ENCODE measurements at places on chromosomes 1 and 21.

DNA sequence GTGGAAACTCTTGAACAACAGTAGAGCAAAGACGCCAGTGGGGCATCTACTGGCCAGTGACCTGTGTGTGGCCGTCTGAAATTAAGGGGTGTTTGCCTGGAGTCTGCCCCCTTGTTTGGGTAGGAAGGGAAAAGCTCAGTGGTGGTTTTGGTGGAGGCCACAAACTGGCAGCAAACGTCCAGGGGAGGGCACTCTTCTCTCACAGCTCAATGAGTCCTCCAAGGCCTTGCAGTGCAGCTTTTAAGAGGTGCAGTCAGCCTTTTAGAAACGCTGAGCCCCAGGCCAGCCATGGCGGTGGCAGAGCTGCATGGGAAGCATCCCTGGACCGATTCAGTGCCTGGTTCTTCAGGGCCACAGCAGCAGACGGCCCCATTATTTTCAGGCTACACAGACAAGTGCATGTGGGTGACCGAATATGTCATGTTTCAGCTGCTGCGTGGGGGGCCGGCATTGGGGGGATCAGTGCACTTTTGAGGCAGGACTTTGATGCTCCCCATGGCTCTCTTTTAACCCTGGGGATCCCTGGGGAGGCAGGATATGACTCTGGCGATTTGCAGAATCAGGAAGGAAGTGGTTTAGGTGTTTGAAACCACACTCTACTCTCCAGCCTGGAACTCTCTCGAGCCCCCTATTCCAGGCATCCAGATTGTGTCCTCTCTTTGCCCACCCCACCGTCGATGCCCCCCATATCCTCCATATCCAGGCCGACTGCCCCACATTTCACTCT is 414.0 kb downstream of the PRDM2 start:
- DNase-seq: no peak

GRCh38 chr1:162502928-162503327 is 5.3 kb downstream of the UHMK1 start:
- DNase-seq: no peak

GRCh38 chr1:29514361-29515169 is 278.2 kb downstream of the PTPRU start:
- no peak for DNase-seq

GRCh38 chr1:22643928-22644327 is 495 bp downstream of the C1QC start:
- DNase-seq: no peak

DNA sequence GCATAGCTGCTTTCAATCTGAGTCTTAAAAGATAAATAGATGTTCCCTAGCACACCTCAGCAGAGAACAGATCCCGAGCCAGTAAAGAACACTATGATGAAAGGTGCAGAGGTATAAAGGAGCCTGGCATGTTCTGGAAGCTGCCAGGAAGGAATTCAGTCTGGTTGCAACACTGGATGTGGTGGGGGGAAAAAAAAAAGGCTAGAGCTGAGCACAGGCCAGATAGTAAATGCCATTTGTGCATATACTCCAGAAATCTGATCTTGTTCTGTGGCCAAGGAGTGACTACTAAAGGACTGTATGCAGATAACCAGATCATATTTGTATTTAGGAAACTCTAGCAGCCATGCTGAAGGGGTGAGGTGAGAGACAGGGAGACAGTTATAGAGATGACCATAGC is 240.3 kb downstream of the VAV3 start:
- no peak for DNase-seq

GRCh38 chr1:48661726-48662463 is 114.8 kb downstream of the BEND5 start:
- DNase-seq: no peak

DNA sequence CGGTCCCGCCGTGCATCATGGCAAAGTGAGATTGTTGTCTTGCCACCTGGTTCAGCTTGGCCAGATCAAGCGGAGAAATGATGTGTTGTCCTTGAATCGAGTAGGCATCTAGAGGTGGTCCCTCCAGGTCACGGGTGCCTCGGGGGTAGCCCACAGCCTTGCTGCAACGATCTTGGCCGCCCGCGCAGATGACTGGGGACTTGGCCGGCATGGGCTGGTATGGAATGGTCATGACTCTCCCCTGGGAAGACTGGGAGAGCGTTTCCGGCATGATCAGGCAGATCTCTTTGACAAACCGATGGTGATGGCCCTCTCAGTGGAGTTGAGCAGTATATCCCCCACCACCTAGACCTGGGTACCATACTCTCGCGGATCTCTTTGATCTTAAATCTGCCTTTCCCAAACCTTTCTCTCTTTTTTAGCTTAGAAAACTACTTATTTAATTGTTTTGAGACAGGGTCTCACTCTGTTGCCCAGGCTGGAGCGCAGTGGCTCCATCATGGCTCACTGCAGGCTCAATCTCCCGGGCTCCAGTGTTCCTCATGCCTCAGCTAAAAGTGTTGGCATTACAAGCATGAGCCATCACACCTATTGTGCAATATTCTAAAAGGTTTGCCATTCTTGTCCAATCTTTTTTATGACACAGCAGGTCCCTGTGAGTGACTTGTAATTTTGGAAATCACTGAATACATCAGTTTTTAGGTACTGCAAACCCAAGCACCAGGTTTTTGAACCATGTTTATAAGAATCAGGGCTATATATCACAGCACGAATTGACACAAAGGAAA is 9.4 kb upstream of the ELAPOR1 start:
- DNase-seq: no peak

DNA sequence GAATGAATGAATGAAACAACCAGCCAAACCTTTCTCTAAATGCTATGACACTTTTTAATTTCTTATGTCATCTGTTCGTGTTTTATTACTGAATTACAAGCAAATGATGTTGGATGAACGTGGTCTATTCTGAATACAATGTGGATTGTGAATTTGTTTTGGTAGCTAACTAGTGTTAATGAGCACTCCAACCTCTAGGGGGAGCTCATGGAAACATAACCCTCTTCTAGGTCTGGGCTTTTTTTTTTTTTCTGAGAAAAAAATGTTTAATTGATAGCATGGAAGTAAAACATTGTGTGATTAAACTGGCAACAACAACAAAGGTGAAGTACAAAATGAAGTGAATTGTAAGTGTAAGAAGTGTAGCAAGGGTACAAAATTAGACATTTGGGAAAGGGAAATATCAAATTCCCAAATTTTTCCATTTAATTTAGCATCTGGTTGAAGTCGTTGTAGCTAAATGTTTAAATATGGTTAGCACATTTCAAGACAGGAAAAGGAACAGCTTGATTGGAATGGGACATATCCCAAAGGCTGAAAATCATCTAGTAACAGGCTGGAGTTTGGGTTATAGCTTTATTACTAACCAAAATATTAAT is 42.6 kb upstream of the PTGS2 start:
- peak; percentile 5 for DNase-seq

GRCh38 chr1:67540733-67541125 is 110.5 kb upstream of the SERBP1 start:
- DNase-seq: no peak

DNA sequence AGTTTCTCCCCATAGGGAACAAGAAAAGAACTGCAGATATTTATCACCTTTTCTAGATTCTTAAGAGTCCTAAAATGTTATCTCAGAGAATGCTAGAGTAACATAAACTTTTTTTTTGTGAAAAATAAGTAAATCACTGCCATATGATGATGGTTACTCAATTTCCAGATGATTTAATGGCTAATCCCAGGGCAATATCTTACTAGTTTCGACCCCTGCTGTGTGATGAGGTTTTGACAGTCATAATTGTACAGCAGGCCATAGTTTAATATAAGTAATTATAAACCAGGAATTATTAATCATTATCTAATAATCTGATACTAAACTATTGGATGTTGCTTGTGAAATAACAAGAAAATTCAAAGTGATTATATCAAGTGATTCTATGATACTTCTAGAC is 210.6 kb downstream of the HLX start:
- no peak for DNase-seq

GRCh38 chr1:11671205-11671543 is 7.2 kb downstream of the FBXO6 start:
- no peak for DNase-seq

DNA sequence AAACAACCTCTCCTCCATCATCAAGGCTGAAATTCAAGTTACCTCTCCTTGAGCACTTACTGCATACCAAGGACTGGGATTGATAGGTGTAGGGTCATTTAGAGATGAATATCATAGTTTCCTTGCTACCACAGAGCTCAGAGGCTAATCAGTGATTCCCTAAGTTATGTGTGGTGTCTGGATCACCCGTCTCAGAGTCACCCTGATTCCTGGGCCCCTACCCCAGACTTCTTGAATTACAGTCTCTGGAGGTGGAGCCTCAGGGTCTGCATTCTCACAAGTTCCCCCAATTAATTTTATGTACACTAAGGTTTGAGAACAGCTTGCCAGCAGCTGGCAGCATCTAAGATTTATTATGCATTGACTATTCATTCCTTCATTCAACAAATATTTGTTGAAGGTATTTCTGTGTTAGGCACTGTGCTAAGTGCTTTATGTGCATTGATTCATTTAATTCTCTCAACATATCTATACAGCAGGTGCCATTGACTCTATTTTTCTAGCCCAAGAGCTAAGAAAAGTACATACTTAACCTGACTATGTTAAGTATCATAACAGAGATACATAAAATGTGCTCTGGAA is 182.9 kb upstream of the FGGY start:
- DNase-seq: no peak

DNA sequence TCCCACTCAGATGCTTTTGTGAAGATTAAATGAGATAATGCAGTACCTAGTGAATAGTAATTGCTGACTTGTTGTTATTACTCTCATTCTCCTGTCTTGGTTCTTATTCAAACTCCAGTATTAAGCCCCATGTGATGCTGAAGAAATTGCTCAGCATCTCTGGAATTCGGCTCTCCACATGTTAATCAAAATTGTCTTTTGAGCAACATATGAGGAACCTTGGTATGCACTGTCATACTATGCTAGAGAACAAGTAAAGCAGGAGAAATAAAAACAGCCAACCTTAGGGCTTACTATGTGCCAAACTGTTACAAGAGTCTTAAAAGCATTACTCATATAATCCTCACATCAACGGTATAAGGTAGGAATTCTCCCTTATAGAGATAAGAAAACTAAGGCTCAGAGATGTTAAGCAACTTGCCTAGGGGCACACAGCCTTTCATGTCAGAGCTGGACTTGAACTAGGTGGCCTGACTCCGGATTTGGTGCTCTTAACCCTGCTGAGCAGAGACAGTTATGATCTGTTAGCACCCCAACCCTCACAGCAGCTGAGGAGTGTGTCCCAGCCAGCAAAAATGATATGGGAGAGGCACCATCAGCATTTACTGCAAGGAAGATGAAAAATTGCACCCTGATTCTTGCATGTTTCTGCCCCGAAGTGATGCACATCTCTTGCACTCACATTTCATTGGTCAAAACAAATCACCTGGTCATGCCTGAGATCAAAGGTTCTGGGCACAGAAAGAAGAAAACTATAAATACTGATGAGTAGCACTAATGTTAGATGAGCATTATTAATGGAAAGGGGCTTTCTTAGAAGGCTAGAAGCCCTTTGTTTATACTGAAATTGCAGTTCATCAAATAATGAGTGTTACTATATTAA is 102.3 kb downstream of the OMA1 start:
- no peak for DNase-seq

- DNase-seq: no peak
Measured at GRCh38 chr21:38664841-38665240, 140.9 kb upstream of the ETS2 start.

GRCh38 chr1:33259879-33260278 is 3.6 kb downstream of the ZNF362 start:
- no peak for DNase-seq

DNA sequence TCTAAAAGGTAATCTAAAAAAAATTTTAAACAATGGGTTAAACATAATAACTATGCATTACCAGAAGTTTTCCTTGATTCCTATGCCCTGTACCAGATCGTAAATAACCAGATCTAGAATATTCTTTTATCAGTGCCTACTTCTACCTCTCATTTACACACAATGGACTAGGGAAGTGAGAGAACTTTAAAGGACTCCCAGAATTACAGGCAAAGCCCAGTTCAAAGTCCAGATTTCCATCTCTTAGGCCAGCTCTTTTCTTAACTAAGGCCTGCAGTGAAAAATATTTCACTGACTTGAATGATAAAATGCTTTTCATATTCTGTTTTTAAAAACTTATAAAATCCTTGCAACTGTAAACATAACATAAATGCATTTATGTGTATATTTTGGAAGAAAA is 32.6 kb downstream of the ESRRG start:
- DNase-seq: no peak

DNA sequence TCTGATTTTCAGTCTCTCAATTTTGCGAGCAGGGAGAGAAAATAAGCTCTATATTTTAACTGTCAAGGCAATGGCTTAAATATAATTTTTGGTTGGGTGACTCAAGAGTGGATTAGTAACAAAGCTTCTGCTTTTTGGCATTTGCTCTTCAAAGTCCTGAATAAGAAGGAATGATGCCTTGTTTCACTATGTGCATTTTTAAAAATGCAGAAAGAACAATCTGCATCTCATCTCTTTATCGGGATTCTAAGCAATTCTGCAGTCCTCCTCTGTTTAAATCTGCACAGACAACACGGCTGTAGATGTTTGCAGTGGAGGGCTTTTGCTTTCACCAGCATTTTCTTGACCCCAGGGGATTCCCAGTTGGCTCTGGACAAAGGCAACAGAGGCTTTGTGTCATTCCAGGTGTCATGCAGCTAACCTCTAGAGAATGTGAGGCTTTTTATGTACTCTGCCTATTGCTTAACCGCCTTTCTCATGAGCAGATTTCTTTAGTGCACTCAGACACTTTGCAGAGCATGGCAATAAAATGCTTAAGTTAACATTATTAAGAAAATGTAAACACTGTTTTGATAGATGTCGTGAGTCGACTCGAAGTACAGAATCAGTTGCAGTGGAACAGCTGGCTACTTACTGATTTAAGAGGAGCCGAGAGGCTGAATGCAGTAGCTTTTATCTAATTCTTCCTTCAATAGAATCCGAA is 783.2 kb upstream of the NEGR1 start:
- no peak for DNase-seq

DNA sequence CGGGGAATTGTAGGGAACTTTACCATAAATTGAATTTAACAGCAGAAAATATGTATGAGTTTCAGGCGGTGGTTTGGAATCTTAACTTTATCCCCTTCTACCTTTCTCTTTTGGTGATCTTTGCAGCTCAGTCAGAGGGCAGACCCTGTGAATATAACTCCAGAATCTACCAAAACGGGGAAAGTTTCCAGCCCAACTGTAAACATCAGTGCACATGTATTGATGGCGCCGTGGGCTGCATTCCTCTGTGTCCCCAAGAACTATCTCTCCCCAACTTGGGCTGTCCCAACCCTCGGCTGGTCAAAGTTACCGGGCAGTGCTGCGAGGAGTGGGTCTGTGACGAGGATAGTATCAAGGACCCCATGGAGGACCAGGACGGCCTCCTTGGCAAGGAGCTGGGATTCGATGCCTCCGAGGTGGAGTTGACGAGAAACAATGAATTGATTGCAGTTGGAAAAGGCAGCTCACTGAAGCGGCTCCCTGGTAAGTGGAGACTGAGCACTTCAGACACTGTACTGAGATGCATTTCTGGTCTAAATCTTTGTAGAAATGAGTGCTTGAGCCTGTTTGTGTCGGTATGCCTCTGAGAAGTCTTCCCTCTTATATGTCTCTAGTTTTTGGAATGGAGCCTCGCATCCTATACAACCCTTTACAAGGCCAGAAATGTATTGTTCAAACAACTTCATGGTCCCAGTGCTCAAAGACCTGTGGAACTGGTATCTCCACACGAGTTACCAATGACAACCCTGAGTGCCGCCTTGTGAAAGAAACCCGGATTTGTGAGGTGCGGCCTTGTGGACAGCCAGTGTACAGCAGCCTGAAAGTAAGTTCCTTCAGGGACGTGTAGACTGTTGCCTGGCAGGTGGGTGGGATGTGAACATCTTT is 1.5 kb downstream of the CCN1 start:
- DNase-seq: no peak

GRCh38 chr1:167517535-167518330 is 596 bp downstream of the CD247 start:
- no peak for DNase-seq

GRCh38 chr1:33228935-33229487 is 27.3 kb upstream of the ZNF362 start:
- DNase-seq: peak; percentile 22

All from brain pericyte (primary cell).